ENCODE measurements at places on chromosomes 1 and 21. TPM values are rescaled to one million over a fixed set of nuclear protein-coding genes. Genes with fewer than 3 reads are reported as not detected.

C1orf56 gene
- 0.49 TPM for total RNA-seq

GRCh38 chr1:7331926-7332535 is 439.1 kb upstream of the VAMP3 start:
- no peaks in the 10 kb centered on the region for H3K36me3 ChIP-seq
- H3K4me3 ChIP-seq, result no peak overlapping the region
- H3K27me3 ChIP-seq, result peaks cover 10% of the 10 kb centered on the region
- H3K4me1 ChIP-seq, result no peaks in the 10 kb centered on the region

DNA sequence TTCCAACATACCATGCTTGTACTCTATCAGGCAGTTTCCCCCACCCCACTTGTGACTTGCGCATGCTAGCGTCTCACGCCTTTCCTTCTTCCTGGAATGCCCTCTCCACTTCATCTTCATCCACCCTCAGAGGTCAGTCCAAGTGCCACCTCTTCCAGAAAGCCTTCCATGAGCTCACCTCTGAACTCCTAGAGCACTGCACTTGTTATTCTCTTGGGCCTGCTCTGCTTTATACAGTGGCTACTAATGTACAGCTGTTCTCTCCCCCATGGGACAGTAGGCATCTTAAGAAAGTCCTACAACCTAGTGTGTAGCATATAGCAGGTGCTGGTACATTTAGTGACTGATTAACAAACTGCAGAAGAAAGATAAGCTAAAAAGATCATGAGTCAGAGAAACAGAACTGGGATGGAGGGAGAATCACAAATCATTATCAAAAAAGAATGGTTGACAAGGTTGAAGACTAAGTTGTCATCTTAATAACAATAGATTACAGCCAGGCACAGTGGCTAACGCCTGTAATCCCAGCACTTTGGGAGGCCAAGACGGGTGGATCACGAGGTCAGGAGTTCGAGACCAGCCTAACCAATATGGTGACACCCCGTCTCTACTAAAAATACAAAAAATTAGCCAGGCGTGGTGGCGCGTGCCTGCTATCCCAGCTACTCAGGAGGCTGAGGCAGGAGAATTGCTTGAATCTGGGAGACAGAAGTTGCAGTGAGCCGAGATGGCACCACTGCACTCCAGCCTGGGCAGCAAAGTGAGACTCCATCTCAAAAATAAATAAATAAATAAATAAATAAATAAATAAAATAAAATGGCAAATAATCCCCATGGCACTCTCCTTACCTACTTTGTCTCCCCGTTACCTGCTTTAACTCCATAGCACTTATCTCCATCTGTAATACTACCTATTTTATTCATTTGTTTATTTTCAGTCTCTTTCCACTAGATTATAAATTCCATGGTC is 16.3 kb upstream of the TSPAN1 start:
- H3K4me1 ChIP-seq, result no peaks in the 10 kb centered on the region
- no peaks in the 10 kb centered on the region for H3K27me3 ChIP-seq
- H3K27ac ChIP-seq, result no peak overlapping the region
- DNase-seq, result no peak

PLA2G2D gene
- total RNA-seq, result 0.19 TPM

CHIA gene
- not detected for total RNA-seq

DNA sequence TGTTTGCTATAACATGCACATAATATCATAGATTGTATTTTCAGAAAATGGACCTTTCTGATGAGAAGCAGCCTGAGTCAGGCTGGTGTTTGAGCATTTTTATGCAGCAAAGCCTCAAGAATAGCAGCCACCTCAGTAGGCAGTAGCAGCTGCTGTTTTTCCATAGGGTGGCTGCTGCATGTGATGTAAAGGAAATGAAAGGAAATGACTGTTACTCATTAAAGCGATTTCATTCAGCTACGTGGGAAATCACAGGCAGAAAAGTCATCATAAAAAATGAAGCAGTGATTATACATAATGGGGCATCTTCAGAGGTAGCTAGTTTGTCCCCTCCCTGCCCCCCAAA is 110.4 kb downstream of the PATJ start:
- no peak overlapping the region for H3K27ac ChIP-seq
- no peaks in the 10 kb centered on the region for H3K4me1 ChIP-seq
- peaks cover 1% of the 10 kb centered on the region for H3K36me3 ChIP-seq

RGSL1 gene
- not detected for total RNA-seq

GRCh38 chr1:116375887-116376728 is 3.1 kb downstream of the ATP1A1 start:
- peak overlapping the region; percentile 95 for H3K27ac ChIP-seq
- H3K4me3 ChIP-seq, result peak overlapping the region; percentile 92
- no peaks in the 10 kb centered on the region for H3K27me3 ChIP-seq
- peaks cover 28% of the 10 kb centered on the region for H3K36me3 ChIP-seq

- H3K36me3 ChIP-seq, result no peaks in the 10 kb centered on the region
- no peak for DNase-seq
- no peak overlapping the region for H3K4me3 ChIP-seq
Observed at GRCh38 chr1:75087278-75087677, 46.9 kb upstream of the LHX8 start.

ATP5PF gene
- 132 TPM for total RNA-seq

GRCh38 chr21:41593760-41594138 is 85.8 kb upstream of the TMPRSS2 start:
- no peaks in the 10 kb centered on the region for H3K4me1 ChIP-seq
- H3K4me3 ChIP-seq, result no peak overlapping the region
- DNase-seq, result no peak
- peaks cover 2% of the 10 kb centered on the region for H3K27me3 ChIP-seq

All from activated naive CD4-positive, alpha-beta T cell treated with anti-CD3 and anti-CD28 coated beads for 36 hours (primary cell).